ENCODE measurements at places on chromosomes 12 and 14.

DNA sequence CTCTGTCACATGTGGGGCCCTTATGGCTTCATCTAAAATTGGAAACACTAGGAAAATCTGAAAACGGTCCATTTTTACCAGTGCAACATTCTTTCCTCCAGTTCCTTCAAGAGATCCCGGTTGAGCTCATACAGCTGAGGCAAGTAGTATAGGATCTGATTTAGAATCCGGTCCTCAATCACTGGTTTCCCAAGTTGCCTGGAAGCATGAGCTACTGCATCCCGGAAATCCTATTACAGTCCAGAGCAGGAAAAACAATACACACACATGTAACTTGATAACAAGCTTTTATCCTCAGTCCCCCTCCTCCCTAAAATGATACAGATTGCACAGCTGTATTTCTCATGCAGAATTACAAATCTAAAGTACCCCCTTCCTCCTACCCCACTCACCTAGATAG, 67.9 kb upstream of the NR2C1 start:
- no peak for DNase-seq

DNA sequence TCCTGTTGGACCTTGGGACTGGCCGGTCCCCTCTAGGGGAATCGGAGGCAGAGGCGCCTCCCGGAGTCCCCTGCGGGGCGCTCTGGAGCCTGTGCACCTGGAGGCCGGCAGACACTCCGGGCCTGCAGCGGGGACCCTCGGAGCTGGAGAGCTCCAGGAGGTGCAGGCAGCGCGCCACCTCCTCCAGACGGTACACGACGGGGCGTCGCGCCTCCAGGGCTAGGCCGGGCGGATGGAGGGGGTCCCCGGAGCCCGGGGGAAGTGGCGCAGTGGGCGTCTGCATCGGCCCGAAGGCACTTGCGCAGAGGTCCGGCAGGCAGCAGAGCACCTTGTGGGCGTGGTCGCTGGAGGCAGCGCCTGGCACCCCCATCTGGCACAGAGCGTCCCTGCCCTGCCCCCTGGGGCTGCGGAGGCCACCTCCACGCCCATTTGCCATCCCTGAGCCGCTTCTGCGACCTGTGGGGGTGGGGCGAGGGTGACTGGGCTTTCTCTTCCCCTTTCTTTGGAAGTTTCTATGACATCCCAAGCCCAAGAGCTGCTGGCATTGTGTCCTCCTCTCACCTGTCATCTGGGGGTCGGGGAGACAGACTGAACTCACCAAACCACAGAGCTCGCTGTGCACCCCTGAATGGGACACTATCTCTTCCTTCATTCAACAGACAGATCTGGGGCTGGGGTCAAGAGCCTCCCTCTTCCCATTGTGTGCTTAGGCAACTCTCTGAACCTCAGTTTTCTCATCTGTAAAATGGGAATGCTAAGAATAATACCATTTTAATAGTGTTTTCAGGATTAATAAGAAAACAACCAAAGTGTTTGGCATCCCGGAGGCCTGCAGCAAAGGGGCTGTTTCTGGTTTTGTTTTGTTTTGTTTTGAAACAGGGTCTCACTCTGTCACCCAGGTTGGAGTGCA, 37.5 kb upstream of the CORO1C start:
- no peak for DNase-seq

- DNase-seq = peak; percentile 67
Observed at GRCh38 chr12:124667506-124668326, 100.3 kb upstream of the NCOR2 start.

- DNase-seq = no peak
Observed at GRCh38 chr14:75619548-75619947, 41.1 kb downstream of the ERG28 start.

DNA sequence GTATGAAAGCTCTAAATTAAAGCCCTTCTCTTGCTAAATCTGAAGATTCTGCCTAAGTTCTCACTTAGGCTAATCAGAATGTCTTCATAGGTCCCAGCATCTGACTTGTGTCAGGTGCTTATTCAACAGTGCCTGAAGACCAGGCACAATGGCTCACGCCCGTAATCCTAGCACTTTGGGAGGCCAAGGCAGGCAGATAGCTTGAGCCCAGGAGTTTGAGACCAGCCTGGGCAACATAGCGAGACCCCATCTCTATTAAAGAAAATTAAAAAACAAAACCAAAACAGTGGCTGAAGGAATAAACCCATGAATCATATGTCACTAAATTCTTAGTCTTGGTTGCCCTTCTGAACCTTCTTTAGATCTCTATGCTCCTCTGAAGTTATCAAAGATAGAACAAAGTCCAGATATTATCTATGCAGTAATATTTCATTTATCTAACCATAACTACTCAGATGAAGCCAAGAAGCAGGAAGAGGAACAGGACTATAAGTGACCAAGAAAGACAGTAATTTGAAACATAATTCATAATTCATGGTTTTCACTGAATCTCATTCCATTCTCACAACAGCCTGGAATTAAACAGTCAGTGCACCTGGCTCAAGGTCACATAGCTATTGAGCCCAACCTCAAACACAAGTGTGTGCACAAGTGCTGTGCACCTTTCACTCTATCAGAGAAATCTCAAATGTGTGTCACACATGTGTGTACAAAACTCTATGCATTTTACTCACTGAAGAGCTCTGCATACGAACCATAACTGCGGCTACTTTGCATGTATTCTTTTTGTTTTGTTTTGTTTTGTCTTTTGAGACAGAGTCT, 6.6 kb downstream of the SLC7A7 start:
- no peak for DNase-seq

DNA sequence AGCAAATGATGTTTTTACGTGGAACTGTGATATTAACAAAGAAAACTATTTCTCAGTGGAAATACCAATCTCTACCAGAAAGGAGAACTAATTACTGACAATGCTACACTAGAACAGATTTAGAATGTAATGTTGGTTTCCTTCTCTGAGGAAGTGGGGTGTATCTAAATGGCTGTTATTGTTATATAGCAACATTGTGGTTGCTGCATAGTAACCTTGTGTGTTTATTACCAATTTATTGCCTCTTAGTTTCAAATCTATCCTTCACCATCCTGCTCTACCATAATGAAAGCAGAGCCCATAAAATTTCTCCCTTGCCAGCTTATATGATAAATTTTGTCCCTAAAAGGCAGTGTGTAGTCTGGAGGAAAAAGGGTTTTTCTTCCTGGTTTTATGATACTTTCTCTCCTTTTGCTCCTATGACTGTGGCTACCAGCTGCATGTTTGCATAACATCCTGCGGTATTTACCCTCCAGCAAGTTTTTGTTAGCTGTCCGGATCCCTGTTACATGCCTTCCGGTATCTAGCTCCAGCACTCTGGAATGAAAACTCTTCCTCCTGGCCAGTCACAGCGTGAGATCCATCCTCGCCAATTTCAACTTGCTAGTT, 5.7 kb upstream of the KLRK1 start:
- DNase-seq = peak; percentile 13

DNA sequence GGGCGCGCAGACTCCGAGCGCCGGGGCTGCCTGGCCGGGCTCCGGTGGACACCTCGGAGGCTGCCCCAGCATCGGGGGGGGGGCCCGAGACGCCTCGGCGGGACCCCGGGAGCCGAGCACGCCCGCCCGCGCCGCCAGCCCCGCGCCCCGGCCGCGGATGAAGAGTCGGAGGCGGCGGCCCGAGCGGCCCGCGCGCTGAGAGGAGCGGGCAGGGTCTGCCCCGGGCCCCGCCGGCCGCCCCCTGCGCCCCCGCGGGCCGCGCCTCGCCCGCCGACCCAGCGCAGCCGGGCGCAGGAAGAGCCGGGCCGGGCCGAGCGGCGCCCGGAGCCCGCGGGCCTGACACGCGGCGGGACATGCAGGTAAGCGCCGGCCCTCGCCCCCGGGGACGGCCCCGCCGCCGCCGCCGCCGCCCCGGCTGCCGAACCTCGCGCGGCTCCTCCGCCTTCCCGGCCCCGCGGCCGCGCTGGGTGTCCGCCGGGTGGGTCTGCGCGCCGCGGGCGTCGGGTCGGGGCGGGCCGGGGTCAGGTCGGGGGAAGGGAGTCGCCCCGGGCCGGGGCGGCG, 63.7 kb downstream of the FBXL14 start:
- DNase-seq = no peak
